ENCODE measurements at places on chromosomes 7 and 10.

GRCh38 chr7:50332241-50333165, 28.0 kb downstream of the IKZF1 start:
- no peak for DNase-seq
- no peaks in the 10 kb centered on the region for H3K36me3 ChIP-seq
- H3K4me1 ChIP-seq, result no peaks in the 10 kb centered on the region
- H3K4me3 ChIP-seq, result no peak overlapping the region
- H3K27me3 ChIP-seq, result peaks cover 39% of the 10 kb centered on the region

GRCh38 chr10:102935939-102936605, 18.0 kb downstream of the CNNM2 start:
- H3K36me3 ChIP-seq, result no peaks in the 10 kb centered on the region
- no peak for DNase-seq
- H3K4me3 ChIP-seq, result no peak overlapping the region
- H3K4me1 ChIP-seq, result no peaks in the 10 kb centered on the region
- no peaks in the 10 kb centered on the region for H3K27me3 ChIP-seq

- no peak for DNase-seq
- no peaks in the 10 kb centered on the region for H3K36me3 ChIP-seq
- peaks cover 7% of the 10 kb centered on the region for H3K4me1 ChIP-seq
- no peaks in the 10 kb centered on the region for H3K27me3 ChIP-seq
Observed at GRCh38 chr10:88221010-88221973, 357.9 kb downstream of the PTEN start.

GRCh38 chr10:78966182-78966787, 102.5 kb upstream of the ZMIZ1 start:
- no peak overlapping the region for H3K4me3 ChIP-seq
- no peaks in the 10 kb centered on the region for H3K36me3 ChIP-seq
- H3K27ac ChIP-seq, result no peak overlapping the region
- no peak for DNase-seq
